Daoy (cell line): ENCODE measurements at places on chromosomes 7 and 10. TPM values are rescaled to one million over a fixed set of nuclear protein-coding genes. Genes with fewer than 3 reads are reported as not detected.

EFCAB10 gene
- total RNA-seq = 0.17 TPM in 1 of 2 replicates, not detected in the other

SPDYE5 gene
- not detected in 2 replicates for total RNA-seq

LIPJ gene
- not detected in 2 replicates for total RNA-seq

DNA sequence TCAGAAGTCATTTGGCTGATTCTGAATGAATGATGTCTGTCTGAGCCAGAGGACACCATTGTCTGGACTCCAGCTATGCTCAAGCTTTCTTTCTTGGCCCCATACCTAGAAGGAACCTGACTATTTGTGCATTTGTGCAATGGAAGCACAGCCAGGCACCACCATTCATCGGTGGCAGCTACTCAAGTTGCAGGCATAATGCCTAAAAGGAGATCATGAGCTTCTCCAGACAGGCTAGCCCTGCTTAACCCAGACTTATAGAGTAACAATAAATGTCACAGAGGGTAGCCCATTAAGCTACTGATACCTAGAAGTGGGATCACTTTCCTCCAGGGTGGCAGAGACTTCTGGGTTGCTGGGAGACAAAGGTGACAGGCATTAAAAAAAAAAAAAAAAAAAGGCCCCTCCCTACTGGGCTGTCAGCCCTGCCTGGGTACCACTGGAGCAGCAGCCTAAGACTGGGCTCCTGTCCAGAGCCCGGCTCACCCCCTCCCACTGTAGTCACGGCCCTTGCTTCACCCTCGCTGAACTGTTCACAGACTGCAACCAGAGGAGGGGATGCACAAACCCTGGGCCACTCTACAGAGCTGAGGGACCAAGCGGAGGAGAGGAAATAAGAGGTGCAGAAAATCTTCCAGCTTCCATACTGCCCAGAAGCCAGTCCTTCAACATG lies 75.4 kb upstream of the ATP6V0A4 start:
- DNase-seq = no peak
